ENCODE measurements at places on chromosomes 12 and 14. TPM values are rescaled to one million over a fixed set of nuclear protein-coding genes. Genes with fewer than 3 reads are reported as not detected.

The ZNF664 gene
- total RNA-seq, result 74.6 TPM

The SLC39A5 gene
- 0.80 TPM for total RNA-seq

The GRIN2B gene
- total RNA-seq, result 11.9 TPM

The PIWIL1 gene
- total RNA-seq, result not detected

The MYO1H gene
- not detected for total RNA-seq

The ADAM21 gene
- not detected for total RNA-seq

The HOXC11 gene
- 1.2 TPM for total RNA-seq

DNA sequence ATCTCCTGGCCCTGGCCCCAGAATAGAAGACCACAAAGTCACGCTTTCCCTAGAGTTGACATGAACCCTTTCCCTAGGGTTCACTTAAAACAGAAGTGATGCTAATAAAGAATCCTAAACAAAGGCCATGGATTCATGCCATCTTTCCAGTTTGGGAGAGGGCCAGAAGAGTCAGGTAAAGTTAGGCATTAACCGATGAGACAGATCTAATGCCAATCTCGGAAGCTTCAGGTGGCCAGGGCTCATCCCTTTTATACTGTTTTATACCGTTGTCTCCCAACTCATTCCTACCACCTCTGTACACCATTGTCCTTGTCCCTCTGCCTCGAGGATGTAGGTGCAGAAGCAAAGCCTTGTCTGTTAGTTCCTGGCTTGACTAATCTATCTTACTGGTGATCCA, 22.8 kb upstream of the ACTR10 start:
- DNase-seq, result no peak

DNA sequence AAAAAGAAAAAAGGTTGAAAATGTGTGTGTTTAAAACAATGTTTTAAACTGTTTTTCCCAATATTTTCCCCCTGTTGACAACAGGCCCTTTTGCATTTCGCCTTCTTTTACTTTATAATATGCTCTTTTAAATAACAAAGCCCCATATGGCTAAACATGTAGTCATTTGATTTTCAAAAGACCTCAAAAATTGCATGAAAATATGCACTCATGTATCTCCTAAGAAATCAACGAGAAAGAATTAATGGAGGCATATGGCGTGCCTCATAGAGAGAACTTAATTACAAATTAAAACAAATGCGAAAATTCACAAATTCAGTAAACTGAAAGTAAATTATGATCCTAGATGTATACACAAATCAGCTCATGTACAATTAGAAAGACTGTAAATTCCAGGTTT, 202.6 kb upstream of the FOXN3 start:
- DNase-seq, result no peak

- no peak for DNase-seq
These were observed 1724.1 kb upstream of the SEL1L start for GRCh38 chr14:83257466-83258439.

DNA sequence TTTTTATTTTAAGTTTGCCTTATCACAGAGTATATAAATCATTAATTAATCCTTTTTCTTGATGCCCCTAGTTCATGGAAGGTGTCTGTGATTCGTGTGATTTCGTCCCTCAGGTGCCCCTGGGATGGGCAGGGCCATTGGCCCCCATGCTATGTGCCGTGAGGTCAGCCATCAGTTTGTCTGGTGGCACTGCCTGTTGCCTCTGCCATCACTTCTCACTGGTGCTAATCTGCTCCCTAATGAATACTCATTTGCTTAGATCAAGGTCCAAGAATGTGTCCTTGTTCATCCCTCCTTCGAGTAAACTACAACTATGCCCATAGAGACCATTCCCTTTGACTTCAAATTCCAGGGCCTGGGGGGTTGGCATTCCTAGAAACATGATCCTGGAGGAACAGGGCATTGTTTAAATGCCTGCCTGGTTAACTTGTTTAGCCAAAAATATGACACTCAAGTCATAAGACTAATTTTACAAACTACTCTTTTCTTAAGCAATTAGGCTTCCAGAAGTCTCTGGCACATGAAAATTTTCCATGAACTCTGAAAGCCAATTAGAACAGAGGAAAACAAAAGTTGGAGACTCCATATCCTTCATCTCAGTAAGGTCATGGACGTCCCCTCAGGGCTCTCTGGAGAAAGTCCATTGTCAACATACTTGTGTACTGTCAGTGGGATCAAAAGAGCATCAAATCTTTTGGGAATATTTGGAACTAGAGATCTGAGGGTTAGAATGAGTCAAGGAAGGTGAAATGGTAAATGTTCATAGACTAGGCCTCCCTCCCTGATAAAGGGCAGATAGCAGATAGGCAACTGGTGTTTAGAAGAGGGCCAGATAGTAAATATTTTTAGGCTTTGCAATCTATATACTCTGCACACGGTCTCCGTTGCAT, 90.9 kb upstream of the PLXNC1 start:
- no peak for DNase-seq

DNA sequence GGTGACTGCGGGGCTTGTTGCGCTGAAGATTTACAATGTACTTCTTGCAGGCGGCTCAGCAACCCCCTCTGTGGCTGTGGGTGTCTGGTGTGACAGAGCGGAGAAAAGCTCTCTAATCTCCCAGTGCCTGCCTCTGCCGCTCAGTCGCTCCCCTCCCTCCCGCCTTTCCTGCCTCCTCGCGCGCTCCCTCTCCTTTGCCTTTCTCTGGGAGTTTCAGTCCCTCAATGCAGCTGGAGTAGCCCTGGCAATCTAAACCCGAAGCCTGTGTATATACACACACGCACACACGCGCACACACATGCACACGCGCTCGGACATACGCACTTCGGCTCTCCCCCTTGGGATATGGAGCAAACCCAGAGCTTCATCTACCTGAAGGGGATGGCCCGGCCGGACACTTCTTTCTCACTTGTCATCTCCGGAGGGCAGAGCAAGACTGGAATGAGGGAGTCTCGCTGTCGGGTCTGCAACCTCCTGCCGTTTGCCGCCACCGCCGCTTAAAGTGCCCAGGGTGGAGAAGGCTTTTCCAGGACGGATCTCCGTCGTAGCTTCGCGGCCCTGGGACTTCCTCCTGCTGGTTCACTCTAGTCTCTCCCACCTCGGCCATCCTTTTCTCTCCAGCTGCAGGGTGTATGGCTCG, 599 bp upstream of the TRHDE start:
- DNase-seq, result no peak

DNA sequence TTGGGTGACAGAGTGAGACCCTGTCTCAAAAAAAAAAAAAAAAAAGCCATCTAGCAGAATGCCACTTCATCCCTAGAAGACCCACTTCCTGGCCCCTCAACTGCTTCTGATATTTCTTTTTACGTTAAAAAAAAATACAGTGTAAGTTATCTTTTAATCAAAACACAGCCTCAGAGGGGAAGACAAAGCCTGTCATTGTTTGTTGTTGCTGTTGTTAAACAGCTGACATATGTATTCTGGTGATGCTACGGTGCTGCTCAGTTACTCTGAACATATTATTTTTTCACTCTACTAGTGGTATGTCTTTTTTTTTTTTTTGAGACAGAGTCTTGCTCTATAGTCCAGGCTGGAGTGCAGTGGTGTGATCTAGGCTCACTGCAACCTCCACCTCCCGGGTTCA, 75.4 kb downstream of the PAPLN start:
- DNase-seq, result no peak

DNA sequence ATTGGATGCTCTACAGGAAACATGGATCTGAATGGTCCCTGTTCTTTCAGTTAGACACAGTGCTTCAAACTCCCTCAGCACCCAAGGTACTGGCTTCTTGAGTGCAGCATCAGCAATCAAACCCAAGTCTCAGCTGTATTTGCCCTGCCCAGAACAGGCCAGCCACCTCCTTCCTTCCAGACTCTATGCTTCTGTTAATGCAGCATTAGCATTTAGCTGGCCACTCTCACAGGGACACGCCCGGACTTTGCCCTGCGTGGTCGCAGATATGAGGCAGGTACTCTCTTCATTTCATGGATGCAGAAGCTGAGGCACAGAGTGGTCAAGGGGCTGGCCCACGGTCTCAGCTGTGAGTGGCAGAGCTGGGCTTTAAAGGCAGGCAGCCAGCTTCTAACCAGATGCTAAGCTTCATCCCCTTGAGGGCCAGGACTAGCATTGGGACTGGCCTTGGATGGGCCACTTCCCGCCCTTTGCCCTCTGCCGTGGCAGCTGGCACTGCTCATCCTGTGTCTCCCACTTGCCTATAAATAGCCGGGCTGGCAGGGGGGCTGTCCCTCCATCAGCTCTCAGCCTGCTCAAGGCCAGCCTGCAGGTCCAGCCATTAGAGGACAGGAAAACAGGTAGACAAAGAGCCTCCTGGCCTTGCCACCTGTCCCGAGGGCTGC, 1.5 kb upstream of the SLC25A47 start:
- no peak for DNase-seq

DNA sequence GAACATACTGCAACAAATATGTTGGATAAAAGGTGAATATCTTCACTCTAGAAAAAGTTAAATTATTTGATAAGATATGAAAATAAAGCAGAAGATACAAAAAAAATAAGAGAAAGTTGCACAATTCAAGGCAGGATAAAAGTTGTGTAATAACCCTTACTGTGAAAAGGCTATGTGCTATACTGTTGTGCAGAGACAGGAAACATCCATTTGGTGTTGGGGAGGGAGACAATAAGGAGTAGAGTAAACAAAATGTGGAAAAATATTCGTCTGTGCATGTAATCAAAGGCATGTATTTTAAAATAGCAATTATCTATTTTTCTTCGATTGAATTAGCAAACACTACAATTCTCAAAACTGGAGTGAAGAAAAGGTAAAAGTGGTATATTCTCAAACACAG, 34.8 kb downstream of the PTHLH start:
- DNase-seq, result no peak

DNA sequence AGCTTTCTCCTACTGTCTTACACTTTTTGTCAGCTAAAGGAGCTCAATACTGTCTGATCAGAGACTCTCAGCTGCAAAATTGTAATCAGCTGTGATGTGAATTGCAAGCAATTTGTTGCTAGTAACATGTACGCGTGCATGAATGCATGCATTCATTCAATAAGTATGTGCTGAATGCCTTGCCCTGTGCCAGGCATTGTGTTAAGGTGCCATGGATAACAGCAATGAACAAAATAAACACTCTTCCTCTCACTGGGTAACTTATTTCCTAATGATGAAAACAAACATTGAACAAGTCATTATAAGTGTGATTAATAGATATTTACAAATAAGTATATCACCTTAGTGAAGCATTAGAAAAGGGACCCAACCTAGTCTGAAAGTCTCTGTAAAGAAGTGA, 163.2 kb upstream of the ARID2 start:
- DNase-seq, result no peak

- no peak for DNase-seq
These were observed 100.7 kb downstream of the ARF6 start for GRCh38 chr14:49993565-49993964.

DNA sequence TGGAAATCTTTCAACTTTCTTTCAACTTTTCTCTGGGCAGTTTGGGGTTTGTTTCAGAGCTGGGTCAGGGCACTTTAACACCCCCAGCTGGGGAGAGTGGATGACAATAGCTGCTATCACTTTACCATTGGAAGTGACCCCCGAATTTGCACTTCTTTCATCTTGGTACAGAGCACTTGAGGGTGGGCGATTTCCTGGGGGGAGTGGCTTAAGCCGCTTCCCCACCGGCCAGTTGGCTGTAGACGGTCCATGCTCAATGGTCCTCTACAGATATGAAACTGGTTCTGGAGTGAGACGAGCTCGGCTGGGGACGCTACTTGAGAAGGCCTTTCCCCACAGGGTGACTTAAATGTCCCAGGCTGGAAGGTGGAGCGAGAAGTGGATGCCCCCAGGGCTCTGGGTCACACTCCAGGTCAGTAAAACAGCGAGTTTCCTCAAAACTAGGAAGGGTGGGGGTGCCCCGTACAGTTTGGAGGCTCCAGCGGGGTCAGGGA, at the start of gene VRTN:
Gene VRTN, plus strand, starts transcription at position 231 of the 494 bp plus-strand sequence. CDS start 8,313 bp downstream, outside the sequence.
- DNase-seq, result no peak

Measured in sciatic nerve (tissue), 2 donors.